ENCODE measurements at places on chromosomes 11 and 22.

GRCh38 chr11:22680628-22681027, 14.2 kb downstream of the GAS2 start:
- DNase-seq, result no peak

- DNase-seq, result peak; percentile 45
These were observed 110.1 kb upstream of the LUZP2 start for GRCh38 chr11:24386546-24387397.

DNA sequence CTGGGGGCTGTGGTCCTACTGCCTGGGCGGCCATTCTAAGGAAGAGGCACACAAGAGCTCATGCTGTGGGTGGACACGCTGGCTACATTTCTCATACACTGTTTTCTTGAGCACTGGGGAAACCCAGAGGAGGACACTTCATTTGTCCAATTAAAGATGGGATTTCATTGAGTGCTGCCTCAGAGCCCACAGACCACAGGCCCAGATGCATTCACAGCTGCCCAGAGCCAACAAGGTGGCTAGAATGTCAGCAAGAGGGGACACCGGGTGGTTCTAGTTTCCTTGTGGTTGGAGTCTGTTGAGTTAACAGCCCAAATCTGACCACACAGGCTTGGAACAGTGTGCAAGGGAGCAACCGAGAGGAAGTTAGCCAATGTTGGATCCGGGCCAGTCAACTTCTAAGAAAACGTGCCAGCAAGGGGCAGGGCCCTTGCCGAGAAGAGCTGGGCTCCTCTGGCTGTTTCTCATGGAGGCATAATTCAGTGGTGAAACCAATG, 35.0 kb upstream of the SORL1 start:
- no peak for DNase-seq

DNA sequence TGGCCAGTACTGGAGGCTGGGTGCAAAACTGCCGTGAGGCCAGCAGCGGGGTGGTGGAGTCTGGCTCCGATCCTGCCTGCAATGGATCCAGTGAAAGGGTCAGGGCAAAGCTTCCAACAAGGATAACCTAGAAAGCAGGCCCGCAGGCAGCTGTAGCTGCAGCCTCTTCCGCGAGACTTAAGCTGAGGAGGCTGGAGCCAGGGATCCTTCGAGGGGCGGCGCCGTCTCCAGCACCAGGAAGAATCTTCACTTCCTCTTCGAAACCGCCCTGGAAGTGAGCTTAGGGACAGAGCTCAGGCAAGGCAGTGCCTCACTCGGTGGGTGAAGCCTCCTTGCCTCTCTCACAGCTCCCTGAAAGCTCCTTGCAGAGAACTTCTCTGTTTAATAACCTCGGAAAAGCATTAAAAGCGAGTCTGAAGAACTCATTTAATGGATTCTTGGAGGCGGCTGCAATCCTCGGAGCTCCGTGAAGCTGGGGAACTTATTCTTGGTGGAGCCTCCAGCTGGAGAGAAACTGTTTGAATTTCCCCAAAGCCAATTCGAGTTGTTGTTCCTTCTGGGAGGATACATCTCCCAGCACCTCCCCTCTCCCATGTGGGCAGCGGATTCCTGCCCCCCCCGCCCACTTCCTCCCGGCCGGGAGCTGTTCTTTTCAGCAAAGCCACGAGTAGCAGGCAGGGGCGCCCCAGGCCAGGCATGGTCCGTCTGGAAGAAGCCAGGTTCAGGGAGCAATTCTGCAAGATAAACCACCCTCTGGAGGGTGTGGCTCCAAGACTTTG, 169.9 kb downstream of the CTTN start:
- DNase-seq, result peak; percentile 62

DNA sequence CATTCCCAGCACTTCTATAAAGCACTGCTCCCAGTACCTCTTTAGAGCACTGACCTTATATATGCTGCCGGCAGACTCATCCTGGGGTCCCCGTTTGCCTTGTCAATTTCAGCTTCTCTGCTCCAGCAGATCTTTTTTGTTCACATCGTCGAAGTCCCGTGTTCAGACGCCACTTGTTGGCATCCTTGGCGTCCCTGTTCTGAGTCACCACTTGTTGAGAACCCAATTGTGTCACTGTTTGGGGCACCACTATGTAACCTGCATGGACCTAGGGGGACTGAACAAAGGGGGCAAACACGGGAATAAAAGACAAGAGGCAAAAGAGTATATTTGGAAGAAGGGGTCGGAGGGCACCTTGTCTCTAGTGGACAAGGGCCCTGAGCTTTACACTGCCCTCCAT, 25.5 kb downstream of the OR10A6 start:
- no peak for DNase-seq

GRCh38 chr11:6229911-6230310, 4.5 kb downstream of the FHIP1B start:
- DNase-seq, result no peak

DNA sequence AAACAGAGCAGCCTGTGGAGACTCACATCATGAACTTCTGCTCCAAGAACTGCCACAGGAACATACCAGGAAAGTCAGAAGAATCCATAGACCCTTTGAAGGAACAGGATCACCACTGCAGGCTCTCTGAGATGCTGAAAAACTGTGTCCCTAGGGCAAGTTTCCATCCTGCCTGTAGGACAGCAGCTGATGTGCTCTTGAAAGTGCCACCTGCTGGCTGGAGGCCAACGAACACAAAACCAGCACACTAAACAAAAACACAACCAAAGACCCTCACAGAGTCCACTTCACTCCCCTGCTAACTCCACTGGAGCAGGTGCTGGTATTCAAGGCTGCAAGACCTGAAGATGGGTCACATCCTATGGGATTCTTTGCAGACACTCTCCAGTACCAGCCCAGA, 12.0 kb upstream of the NXPE1 start:
- no peak for DNase-seq
